Activated T-cell treated with anti-CD3 and anti-CD28 coated beads, Interleukin-2, amount 50 U/mL, for 24 hours (primary cell): ENCODE measurements at places on chromosomes 16 and 17.

GRCh38 chr17:1957037-1957436, 68.1 kb downstream of the RTN4RL1 start:
- DNase-seq = no peak

- no peak for DNase-seq
Measured at GRCh38 chr17:81002409-81003361, 11.0 kb downstream of the CHMP6 start.

DNA sequence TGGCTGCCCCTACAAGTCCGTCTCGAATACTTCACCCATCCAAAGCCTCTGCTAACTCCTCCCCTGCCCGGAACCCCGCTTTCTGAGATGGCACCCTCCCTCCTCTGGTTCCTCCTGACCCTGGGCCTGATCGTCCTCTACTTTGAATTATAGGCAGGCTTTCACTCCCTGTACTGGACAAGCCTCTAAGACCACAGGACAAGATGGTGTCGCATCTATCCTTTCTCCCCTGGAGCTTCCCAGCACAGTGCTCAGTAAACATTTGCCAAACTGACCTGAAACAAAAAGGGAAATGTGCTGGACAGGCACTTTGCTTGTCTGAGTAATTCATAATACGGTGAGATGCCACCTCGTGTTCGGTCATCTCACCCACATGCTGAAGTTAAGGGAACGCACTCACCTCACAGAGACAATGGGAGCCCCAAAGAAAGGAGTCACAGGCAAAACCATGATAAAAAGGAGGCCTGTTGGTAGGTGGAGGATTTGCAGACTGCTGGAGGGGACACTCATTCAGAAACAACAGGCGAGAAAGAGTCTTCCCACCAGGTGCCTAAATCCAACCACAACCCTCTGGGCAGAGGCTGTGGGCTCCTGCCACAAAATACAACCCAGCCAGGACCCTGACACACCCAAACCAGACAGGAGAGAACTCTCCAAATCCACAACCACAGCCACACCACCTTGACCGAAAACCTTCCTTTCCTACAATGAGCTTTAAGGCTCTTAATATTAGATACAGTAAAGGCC, 28.2 kb downstream of the SNN start:
- DNase-seq = no peak

DNA sequence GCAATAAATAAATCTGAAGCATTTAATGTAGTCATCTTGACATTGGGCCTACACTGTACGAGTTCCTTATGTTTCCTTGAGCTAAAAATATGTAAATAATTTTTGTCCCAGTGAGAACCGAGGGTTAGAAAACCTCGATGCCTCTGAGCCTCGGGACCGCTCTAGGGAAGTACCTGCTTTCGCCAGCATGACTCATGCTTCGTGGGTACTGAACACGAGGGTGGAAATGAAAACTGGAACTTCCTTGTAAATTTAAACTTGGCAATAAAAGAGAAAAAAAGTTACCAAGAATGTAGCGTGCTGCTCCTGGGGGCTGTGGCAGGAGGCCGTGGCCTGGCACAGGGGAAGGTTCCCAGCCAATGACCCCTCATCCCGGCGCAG, 74.1 kb downstream of the SOCS1 start:
- peak; percentile 53 for DNase-seq

DNA sequence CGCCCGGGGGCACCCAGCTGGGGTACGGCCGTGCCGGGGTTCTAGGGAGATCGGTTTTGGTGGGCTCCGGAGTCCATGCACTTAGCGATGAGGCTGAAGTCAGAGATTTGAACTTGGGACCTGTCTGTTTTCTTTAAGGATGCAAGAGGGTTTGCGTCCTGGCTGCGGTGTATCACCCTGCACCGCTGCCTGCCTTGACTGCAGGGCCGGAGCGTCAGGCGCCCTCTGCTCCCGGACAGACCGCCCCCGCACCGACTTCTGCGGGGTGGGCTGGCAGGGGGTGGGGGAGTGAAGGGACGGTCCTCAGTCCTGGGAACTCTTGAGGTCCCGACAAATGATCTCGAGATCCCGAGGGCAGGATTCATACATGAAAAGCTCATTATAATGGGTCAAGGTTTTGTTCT, 701 bp downstream of the PDP2 start:
- no peak for DNase-seq

DNA sequence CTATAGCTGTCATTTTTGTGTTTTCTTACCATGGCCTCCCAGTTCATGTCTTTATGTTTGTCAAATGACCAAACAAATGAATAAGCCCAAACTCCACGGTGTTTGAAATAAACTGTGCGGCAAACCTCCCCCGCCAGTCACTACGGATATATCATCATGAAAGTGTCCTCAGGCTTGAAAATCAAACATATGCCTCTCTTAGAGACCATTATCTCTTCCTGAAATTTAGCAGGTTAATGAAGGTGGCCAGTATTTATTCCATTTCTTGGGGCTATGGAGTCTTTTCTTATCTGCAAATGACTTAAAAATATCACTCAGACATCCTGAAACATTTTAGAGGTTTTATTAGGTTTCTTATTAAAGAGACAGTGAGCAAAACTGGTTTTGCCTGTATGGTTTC, 610.3 kb upstream of the CDH5 start:
- no peak for DNase-seq

DNA sequence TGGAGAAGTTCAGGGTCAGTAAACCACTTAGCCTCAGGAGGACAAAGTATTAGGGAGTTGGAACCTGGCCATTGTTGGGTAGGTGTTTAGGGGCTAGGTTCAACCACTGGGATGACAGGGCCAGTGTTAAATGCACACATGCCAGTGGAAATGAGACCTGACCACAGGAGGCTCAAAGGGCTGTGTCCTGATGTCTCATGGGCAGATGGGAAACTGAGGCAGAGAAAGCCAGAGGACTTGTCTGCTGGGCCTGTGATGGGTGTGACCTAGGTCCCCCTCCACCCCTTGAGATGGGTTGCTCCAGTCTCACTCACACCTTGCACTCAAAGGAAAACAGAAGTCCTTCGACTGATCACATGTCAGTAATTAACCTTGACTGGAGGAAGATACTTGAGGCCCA, 16.0 kb downstream of the CPNE2 start:
- no peak for DNase-seq

DNA sequence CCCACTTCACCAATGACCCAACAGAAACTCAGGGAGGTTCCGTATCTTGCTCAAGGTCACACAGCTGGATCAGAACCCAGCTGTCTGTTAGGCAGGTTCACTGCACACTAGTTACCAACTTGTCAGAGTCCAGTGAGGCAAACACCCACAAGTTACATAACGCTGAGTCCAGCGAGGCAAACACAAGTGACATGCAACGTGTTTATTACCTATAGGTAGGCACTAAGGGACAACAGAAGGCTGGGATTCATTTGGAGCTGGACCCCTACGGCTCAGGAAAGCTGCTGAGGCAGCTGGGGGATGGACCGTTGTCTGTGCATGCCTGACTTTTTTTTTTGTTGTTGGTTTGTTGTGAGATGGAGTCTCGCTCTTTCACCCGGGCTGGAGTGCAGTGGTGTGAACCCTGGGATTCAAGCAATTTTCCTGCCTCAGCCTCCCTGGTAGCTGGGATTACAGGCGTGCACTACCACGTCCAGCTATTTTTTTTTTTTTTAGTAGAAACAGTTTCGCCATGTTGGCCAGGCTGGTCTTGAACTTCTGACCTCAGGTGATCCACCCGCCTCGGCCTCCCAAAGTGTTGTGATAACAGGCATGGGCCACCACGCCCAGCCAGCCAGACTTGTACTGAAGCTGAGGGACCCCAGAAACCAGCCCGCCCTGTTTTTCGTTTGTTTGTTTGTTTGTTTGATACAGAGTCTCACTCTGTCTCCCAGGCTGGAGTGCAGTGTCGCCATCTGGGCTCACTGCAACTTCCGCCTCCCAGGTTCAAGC, 1.9 kb upstream of the RSAD1 start:
- no peak for DNase-seq

GRCh38 chr17:1568950-1569810, 6.6 kb upstream of the PITPNA start:
- DNase-seq = no peak

- no peak for DNase-seq
Measured at GRCh38 chr16:10493276-10493675, 87.1 kb downstream of the EMP2 start.
